Activated CD8-positive, alpha-beta memory T cell treated with anti-CD3 and anti-CD28 coated beads for 4 hours (primary cell): ENCODE measurements at places on chromosomes 1 and 21.

DNA sequence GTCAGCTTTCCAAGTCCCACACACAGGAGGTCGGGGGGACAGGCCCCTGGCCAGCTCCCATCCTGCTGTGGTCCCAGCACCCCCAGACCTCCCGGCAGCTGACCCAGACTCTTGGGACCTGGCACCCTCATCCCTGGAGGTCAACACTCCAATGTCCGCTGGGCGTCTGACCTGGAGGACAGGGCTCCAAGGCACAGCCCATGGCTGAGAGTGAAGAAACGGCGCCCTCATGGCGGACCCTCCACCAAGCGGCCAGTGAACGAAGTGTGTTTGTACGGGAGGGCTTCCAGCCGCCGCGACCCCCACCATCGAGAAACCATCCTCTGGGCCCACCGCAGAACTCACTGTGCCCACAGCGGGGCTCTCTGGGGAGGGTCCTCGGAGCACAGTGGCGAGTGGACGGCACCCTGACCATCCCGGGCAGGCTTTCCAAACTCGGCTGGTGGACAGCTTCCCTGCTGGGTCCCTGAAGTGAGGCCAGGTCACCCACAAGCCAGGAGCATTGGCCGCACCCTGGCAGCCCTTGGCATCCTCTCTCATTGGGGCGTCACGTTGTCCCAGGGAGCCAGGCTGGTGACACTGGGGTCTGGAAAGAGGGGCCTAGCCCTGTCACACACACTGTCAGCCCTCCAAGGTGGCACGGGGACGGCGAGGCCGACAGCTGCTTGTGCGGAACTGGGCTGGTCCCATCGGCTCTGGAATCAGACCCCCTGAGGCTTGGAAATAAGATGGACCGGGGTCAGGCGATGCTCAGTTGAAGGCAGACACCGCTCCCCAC is 47.8 kb upstream of the COL6A2 start:
- DNase-seq = no peak

- DNase-seq = no peak
These were observed 160.6 kb upstream of the EDN2 start for GRCh38 chr1:41645062-41645461.

DNA sequence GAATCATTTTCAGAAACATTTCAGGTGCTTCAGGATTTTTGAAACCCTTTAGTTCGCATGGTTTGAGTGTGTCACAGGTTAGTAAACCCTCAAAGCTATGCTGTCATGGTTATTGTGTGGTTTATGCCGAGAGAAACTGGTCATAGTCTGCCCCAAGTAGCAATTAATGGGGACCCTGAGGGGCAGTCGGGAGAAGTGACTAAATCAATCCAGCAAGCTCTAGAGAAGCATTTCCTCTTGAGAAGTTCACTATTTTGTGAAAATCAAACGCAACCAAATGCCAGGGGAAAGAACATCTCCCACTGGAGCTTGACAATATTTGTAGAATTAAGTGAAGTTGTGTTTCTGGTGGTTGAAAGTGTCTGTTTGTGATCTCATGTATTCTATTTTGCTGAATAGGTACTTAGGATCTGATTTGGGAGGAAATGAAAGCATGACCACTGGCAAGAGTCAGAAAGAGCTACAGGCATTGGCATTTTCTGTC is 63.0 kb upstream of the BACH1 start:
- DNase-seq = no peak

- no peak for DNase-seq
These were observed 76.5 kb upstream of the TSPAN2 start for GRCh38 chr1:115165776-115166175.

DNA sequence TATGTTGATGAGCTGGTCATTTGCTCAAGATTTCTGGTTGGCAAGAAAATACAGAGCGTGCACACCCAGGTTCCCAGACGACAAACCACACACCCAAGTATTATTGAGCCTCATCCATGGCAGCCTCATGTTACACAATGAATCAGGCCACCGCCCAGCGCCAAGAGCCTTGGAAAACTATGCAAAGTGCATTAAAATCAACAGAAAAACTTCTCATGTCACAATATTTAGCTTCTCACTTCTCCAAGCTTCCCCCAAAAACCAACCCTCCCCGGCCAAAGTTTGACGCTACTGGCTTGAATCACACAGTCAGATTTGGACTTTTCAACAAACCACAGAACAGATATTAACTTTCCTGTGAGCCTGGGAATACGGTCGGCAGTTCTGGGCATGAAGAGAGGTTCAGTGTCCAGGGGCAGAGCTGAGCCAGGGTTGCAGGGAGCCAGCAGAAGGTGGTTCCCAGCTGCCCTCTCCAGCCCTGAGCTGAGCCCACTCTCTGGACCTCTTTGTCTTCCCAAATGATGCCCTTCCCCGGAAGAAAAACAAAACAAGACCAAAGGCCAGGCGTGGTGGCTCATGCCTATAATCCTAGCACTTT is 71.1 kb downstream of the SETD4 start:
- no peak for DNase-seq

DNA sequence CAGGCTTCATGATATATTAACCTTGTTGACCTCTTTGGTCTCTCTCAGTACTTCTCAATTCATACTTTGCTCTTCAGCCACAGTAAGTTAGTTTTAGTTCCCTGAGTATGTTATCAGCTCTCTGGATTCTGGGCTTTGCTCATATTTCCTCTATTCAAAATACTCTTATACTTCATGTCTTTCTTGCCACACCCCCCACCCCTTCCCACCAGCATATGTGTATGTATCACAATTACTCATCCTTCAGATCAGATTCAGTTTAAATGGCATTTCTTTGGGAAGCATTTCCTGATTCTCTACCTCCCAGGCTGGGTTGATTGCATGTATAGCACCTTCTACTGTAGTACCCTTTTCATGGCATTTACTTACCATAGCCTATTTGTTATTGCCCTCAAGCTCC is 28.3 kb downstream of the SLC30A7 start:
- DNase-seq = no peak

DNA sequence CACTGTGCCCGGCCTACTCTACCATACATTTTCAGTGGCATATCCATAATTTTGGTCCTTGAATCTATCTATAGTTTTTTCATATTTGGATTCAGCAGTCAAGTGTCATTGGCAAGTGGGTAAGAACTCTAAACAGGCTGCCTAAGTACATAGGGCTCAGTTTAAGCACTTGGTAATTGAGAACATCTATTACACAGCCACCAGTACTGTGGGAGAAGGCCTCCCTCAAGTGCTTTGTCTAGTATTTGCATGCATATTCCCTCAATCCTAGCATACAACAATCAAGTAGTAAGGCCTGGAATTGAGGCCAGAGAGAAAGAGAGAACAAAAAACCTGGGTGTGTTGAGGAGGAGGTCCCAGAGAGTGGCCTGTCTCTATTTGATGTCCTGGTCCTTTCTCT is 325.2 kb downstream of the USP25 start:
- no peak for DNase-seq

GRCh38 chr1:33176362-33176850 is 5.4 kb downstream of the TRIM62 start:
- no peak for DNase-seq

- DNase-seq = peak; percentile 65
These were observed 15.3 kb downstream of the CD2 start for GRCh38 chr1:116769561-116769977.

GRCh38 chr1:173871091-173871490 is 2.9 kb downstream of the ZBTB37 start:
- no peak for DNase-seq

DNA sequence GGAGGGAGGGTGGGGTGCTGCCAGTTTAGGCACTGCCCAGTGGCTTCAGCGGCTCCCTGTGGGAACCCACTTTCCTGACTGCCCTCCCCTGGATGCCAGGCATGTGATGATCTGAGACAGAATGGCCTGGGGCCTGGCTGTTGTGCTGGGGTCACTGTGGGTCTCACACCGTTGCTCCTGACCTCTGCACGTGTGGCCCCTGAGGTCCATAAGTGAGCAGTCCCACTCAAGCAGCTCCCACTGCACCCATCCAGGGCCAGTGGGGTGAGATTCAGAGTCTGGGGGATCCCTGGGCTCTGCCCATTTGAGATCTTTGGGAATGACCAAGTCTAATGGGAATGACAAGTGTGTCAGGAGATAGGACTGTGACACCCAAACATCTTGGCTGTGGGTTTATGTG is 18.0 kb downstream of the PODN start:
- no peak for DNase-seq

GRCh38 chr1:9073143-9073542 is 3.7 kb upstream of the SLC2A5 start:
- no peak for DNase-seq

DNA sequence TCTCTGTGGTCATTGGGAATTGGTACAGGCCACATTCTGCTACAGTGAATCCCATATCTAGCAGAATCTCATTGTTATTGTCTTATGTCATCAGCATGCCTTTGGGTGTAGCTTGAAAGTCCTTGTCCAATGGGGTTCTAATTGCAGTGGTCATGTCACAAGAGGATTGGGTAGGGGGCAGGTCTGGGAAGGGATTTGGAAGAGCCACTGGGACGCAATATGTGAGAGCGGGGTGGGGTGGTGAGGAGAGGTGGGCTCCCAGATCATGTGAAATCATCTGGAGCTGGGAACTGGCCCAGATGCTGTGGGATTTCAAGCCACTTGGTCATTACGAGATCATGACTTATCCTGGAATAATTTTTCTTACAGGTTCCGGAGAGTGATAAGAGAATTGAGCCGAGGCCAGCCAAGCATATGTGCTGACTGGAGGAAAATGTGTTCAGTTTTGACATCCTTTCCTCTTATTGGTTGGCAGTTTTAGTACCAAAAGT is 16.3 kb downstream of the CNIH3 start:
- no peak for DNase-seq

DNA sequence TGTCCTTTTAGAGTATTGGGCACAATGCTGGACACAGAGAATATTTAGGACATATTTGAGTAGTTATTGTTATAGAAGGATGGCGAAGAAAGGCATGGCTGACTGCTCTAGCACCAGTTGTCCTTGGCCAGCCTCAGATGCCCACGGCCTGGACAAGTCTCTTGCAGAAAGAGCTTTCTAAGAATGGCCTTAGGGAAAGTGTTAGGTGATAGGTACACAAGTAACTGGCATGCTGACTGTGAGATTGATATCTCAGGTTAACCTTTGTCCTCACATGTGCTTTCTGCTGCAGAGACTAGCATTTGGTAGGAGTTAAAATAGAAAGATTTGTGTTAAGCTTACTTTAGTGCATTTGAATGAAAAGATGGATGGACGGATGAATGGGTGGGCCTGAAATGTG is 10.1 kb downstream of the SFT2D2 start:
- no peak for DNase-seq

- DNase-seq = no peak
These were observed 11.2 kb downstream of the CLEC20A start for GRCh38 chr1:178485541-178485981.

- DNase-seq = no peak
These were observed 143.2 kb downstream of the PBX1 start for GRCh38 chr1:164702216-164702615.

DNA sequence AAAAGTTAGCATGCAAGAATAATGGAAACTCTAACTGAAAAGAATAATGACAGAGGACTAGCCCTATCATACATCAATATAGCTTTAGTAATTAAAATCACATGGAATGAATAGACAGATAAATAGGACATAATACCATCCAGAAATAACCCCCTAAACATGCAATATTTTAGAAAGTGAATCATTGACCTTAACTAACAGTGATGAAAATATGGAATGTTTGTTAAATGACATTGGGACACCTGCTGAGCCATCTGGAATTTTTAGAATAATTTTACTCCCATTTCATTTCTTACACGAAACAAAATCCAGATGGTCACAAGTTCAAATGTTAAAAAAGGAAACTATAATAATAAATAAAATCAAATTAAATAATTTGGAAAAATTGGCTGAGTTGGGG is 53.1 kb upstream of the FMO3 start:
- no peak for DNase-seq

DNA sequence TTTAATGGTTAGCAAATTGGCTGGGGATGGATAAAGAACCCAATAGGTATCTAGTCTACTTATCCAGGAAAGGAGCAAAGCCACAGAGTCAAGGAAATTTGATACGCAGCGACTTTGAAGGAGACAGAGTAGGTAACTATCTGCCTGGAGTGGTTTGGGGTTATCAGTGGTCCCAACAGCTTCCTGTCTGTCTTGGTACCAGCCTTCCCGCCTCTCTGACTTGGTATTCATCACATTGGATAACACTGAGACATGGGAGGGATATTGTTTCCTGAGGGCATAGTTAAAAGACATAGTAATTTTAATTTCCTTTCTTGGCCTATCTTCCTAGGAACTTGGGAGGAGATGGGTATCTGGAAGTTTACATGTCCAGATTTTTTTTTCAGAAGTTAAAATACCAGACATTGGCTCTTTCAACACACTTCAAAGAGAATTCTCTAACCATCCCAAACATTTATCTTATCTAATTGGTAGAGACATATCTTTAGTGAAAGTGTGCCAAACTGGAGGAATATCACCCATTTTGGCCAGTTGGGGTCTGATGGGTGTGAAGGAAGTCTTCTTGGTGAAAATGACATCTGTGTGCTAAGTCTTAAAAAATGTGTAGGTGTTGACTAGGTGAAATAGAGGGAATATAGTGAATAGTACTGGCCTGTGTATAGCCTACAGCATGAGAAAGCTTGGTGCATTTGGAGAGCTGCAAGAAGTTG is 65.0 kb downstream of the RGS5 start:
- no peak for DNase-seq

DNA sequence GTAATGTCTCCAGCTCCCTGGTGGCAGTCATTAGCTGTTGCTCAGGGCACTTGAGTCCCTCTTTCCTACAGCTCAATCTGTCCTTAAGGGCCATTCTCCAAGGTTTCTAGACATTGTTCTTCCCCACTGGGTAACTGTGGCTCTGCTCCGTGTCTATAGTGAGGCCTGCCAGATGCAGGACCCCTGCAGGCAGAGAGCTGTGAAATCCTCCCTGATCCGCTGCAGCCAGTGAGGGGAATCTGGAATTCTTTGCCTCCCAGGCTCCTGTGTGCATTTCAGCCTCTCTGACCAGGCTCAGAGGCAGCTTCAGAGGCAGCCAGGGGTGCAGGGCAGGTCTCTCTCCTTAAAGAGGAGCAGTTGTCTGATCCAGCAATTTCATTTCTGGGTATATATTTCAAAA is 14.4 kb upstream of the IGSF21 start:
- DNase-seq = no peak

- no peak for DNase-seq
These were observed 219.8 kb downstream of the NEGR1 start for GRCh38 chr1:72062584-72062983.

- no peak for DNase-seq
These were observed 1.2 kb upstream of the EPHA10 start for GRCh38 chr1:37765916-37766664.

DNA sequence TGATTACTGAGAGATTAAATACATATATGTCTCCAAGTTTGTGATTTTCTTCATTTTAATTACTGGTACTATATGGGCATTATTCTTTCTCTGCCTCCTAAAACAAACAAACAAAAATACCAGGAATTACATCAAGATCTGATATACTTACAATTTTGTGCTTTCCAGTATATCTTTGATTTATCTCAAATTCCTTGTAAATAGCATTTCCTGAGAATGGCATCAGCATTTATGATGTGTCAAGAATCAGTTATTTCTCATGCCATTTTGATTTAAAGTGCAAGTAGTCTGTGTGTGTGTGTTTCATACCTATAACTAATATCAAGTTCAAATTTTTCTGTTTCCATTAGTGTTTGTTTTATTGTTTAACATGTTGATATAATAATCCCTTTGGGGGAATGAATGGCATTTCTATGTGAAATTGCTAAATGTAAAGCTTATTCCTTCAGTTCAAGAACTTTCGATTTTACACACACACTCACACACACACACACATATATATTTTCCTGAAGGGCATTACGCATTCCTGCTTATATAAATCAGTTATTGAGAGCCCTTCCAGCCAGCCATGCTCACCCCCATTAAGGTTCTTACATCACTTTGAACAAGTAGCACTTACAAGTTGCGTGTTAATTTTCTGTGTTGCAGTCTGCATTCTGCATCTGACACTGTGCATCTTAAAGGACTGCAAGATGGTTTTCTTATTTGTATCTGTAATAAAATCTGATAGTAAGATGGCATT is 102.7 kb downstream of the NEK7 start:
- no peak for DNase-seq
